Activated gamma-delta T cell treated with Interleukin-2 at 50 U/mL for 16 hours (primary cell): ENCODE measurements at places on chromosomes 12 and 14.

DNA sequence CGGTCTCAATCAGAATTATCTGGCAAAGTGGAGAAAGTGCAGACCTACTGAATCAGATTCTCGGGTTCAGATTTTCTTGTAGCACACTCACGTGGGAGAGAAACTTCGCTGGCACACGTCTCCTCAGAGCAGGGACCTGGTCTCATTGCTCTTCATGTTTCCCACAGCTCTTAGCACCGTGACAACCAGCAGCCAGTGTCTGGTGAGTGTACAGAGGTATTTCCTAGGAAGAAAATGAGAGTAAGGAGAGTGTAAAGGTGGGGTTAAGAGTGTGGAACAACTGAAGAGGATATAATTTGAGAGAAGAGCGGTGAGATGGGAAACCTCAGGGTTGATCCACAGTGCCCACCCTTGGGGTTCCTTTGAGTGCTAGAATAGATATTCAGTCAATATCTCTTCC is 89.2 kb downstream of the ARF6 start:
- no peak for DNase-seq

DNA sequence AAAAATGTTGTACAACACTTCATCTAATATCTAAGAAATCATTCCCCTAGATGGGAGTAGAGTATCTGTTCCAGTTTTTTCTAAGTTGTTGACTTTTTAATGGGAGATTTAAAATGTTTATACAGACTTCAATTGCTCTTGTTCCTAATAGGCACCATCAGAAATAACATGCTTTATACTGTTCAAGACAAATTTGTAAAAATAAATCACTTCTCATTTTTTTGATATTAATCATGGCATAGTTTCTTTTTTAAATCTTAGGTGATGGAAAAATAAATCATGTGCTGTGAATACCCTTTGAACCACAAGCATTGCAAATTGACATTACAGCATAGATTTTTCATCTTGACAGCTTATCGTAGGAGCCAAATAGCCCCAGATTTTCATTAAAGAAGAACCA is 473.5 kb upstream of the MGAT4C start:
- no peak for DNase-seq

- DNase-seq: no peak
Observed at GRCh38 chr14:58739674-58740073, 101.9 kb downstream of the DACT1 start.

GRCh38 chr12:77352946-77353345 is 287.6 kb upstream of the E2F7 start:
- DNase-seq: no peak

- no peak for DNase-seq
Observed at GRCh38 chr14:94056579-94057308, 24.3 kb downstream of the DDX24 start.

GRCh38 chr14:102675396-102675795 is 82.9 kb downstream of the RCOR1 start:
- DNase-seq: no peak

- no peak for DNase-seq
Observed at GRCh38 chr14:59510966-59511365, 26.6 kb downstream of the JKAMP start.

DNA sequence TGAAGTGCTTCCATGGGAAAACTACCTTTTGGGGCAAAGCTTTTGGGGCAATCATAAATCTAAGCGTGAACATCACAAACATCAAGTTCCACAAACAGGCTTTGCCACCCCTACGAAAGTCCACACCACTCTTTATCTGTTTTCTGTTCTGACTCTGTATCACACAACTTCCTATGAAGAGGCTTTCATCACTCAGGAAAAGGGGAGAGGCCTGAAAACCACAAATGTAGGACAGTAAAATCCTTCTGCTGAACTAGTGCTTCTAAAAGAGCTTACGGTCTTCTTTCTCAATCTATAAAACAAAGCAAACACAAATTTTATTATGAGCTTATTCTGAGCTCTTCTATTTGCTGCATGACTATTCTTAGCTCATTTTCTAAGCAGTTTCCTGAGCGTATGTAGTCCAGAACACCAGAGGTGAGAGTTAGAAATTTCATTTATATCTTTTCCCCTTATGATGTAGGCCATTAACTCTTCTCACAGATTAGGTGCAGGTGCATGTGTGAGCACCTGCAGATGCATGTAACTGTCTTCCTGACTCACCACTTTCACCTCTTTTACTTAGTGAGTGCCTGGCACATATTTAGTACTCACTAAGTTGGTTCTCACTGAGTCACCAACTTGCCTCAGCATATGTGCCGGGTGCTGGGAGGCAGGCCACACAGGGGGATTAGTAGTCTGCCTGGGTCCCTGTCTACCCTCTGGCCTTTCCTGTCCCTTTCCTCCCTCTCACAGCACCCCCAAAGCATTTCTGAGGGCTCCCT is 32.9 kb upstream of the SYCP3 start:
- DNase-seq: no peak

DNA sequence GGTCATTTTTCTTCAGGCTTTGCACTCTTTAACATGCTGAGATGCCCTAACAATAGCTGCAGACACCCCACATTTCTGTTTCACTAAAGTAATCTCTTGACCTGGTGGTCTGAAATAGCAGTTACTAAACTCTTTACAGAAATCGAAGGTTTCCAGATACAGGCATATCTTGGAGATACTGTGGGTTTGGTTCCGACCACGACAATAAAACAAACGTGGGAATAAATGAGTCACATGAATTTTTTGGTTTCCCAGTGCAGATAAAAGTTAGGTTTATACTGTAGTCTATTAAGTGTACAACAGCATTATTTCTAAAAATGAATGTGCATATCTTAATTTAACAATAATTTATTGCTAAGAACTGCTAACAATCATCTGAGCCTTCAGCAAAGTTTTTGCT is 208.7 kb downstream of the EGLN3 start:
- DNase-seq: no peak

GRCh38 chr12:19744705-19745218 is 305.5 kb downstream of the AEBP2 start:
- DNase-seq: no peak

DNA sequence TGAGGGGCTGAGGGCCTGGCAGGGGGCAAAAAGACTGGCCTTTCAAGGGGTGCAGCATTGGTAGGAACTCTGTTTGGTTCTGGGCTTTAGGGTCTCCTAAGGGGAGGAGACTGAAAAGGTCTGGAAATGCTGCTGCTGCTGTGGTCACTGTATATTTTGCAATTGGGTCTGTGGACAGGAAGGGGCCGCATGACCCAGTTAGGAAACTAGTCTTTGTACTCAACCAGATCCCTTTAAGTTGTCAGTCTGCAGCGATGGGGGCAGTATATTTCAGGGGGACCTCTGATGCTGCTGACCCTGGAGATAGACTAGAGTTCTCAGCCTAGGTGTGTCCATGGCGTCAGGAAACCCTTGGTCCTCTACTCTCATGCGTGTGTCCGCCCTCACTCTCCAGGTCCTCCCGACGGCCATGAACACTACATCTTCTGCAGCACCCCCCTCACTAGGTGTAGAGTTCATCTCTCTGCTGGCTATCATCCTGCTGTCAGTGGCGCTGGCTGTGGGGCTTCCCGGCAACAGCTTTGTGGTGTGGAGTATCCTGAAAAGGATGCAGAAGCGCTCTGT is 4.0 kb downstream of the LTB4R start:
- DNase-seq: no peak

DNA sequence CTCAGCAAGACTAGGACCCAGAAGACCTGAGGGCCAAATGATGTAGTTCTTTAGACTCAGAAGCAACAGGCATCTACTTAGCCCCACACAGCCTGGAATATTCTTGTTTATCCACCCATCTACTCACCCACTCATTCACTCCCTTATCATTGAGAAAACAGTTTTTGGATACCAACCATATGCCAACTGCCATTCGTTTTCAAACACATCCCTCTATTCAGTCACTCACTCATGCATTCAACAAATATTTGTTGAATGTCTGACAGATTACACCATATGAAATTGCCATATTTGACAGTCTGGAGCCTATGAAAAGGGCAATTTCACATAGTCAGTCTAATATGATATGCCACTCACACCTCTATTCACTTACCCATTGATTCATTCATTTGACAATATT is 103.2 kb downstream of the NT5DC3 start:
- DNase-seq: no peak

- DNase-seq: no peak
Observed at GRCh38 chr14:82385048-82385447, 851.4 kb upstream of the SEL1L start.

GRCh38 chr14:75375983-75376382 is 51.8 kb upstream of the JDP2 start:
- DNase-seq: no peak

DNA sequence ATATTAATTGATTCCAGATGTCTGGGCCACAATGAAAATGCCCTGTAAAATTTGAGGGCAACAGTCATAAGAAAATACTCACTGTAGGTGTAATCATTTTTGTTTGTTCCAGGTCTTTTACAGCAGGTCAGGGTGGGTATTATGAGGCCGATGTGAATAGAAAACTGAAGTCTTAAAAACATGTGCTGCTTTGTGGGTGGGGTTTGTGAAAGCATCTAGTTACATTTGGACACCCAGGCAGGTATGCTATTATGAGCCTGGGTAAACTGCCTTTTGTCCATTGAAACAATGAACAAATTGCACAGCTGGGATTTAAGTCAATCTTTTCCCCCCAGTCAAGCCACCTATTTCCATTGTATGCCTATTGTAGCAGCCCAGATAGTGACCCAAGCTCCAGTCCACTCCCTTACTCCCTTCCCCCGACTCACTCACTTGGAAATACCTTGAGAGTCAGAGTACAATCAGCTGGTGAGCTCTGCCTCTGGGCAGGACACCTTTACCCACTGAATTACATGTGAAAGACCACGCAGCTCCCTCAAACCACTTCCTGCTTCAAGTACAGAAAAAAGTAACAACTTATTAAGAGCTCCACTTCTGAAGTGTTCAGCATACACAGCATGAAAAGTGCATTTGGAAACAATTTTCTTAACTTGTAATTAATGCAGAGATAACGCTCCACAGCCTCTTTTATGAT is 1.8 kb downstream of the IGF1 start:
- DNase-seq: peak; percentile 23

DNA sequence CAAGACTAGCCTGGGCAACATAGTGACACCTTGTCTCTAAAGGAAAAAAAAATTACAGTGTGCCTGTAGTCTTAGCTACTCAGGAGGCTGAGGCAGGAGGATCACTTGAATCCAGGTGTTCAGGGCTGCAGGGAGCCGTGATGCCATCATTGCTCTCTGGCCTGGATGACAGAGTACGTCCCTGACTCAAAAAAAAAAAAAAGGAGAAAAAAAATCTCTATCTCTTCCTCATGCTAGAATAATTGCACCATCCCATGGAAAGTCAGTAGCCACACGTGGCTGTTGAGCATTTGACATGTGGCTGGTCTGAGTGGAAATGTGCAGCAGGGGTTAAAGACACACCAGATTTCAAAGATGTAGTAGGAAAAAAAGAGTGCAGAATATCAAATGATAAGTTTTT is 3.8 kb downstream of the RILPL1 start:
- DNase-seq: no peak

DNA sequence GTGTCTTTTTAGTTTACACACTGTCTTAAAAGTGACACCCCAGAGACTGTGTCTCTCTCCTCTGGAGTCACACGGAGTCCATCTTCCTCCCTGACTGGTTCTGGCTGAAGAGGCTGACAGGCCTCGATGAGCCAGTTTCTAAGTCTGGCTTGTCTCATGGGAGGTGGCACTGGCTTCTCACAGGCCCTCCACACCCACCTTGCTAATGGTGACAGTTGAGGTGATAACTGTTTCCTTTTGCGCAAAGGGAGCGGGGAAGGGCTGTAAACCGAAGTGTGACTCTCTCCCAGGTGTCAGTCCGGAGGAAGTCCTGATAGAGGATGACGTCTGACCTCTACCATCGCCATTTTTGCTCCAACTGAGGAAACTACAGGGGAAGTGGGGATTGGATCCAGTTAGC is 30.2 kb downstream of the KCTD10 start:
- DNase-seq: no peak

DNA sequence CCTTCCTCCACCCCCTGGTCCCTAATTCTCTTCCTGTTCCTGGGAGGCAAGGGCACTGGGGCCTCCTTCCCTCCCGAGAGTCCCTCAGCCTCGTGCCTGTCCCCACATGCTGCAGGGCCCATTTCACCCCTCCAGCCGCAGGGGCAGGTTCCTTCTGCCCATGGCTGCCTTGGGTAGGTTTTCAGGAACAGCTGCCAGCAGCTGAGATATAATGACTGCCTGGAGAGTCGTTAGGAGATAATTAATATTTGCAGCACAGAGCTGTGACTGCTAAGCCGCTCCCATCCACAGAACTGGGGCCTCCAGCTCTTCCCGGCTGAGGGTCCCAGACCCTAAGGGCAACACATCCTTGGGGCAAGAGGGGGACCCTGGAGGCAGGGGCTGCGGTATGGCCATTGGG is 211.9 kb upstream of the LHX5 start:
- no peak for DNase-seq

- peak; percentile 70 for DNase-seq
Observed at GRCh38 chr14:101628471-101628966, 67.2 kb downstream of the DIO3 start.

DNA sequence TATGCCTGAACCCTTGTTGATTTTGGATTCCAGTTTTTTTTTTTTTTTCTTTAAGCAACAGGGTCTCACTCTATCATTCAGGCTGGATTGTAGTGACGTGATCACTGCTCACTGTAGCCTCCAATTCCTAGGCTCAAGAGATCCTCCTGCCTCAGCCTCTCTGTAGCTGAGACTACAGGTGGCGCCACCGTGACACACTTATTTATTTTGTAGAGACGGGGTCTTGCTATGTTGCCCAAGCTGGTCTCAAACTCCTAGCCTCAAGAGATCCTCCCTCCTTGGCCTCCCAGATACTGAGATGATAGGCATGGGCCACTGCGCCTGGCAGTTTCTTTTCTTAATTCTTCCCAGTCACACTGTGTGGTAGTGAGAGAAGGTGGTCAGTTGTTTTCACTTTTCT is 25.2 kb downstream of the ACADS start:
- DNase-seq: no peak

DNA sequence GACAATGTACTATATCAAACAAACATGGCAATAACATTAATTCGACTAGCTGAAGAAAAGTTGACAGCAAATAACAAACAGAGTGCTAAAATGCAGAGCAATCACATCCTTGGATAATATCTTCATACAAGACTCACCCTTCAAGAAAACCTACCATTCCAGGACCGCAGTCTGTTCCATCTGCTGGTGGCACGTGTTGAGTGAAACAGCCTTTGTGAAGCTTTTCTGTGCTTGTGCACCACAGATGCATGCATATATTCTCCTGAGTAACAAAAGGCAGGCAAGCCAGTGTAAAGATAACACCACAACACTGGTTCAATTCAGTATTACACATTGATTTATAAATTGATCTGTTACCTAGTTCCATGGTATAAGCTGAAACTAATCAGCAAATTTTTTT is 89.3 kb downstream of the ADAMTS20 start:
- DNase-seq: no peak

DNA sequence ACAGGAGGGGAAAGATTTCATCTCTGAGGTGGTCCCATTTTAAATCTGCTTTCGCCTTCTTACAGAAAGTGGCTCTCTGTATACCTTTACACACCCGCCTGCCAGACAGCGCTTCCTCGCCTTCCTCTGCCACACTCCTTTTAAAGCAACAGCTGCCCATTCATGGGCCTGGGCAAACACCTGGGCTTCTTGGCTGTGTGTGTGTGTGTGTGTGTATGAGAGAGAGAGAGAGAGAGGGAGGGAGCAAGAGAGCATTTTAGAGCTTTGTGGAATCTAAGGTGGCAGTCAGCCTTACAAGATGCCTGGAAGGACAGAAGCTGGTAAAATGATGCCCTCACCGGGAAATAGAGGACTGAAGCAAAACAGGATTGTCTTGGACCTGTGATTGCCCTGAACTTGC is 20.0 kb downstream of the PTHLH start:
- DNase-seq: no peak

GRCh38 chr12:31331242-31331641 is 5.3 kb upstream of the SINHCAF start:
- no peak for DNase-seq

- no peak for DNase-seq
Observed at GRCh38 chr12:93333828-93334227, 43.9 kb upstream of the NUDT4 start.
